HuH-7.5 (cell line): ENCODE measurements at places on chromosomes 5 and 9.

DNA sequence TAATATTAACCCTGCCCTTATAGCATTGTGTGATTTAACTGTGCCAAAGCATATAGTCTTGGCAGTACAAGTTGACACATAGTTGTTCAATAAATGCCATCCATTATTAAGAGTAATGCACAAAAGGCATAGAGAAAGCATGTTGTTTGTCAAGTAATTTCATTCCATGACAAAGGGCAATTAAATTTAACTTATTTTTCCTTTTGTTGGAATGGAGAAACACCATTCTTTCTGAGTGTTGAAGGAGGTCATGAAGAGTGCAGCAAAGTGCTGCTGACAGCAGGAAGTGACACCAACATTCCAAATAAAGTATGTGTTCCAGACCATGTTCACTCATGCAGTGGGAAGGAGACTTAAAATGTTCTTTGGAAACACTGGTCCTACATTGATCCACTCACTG, 29.1 kb downstream of the ANKDD1B start:
- DNase-seq = no peak

DNA sequence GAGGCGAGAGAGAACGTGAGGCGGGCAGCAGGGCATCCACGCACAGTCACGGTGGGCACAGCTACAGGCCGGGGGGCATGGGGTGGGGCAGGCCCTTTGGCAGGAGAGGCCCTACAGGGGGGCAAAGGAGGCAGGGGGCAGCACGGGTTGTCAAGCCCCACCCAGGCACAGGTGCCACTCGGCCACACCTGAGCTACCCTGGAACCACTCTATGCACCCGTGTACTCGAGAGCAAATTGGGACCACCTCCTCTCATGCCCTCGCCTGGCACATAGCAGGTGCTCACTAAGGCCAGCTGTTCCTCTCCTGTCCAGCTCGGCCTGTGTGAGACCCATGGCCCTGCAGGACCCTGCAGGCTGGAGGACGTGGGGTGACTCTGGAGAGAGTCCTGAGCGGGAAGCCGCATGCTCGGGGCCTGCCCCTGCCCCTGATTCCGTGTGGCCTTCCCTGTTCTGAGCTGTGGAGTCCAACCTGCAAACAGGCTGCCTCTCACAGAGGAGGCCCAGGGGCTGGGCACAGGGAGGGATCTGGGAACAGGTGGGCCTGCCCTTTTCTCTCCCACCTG, 31.4 kb upstream of the SARDH start:
- no peak for DNase-seq

- DNase-seq = no peak
Observed at GRCh38 chr9:108052431-108053080, 563.0 kb upstream of the KLF4 start.

DNA sequence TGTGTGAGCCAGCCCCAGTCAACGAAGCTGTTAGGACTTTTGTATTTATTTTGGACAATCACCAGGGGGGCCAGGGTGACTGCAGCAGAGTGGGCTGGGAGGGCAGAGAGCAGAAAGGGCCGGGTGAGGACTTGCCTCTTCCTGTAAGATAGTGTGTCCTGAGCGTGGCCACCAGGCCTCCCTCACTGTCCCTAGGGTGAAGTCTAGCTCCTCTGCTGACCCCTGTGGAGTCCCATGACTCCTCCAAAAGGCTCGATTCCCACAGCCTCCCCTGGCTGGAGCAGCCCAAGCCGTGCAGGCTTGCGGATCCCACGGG, 147.8 kb downstream of the RXRA start:
- no peak for DNase-seq

DNA sequence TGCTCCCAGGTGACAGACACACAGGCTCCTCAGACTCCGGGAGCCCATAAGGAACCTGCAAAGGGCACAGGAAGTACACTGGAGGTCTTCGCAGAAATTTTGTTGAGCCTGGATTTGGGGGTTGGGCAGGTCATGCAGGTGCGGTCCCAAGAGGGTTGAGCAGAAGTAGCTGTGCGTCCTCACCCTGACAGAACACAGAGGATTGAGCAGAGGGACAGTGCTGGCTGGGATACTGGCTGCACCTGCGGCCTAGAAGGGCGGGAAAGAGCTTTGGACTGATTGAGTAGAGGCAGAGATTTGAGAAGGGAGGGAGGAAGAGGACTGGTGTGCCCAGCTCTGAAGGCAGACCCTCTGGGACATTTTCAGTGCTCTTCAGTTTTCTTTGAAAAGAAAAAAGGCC, 65.4 kb downstream of the PTPDC1 start:
- no peak for DNase-seq

- no peak for DNase-seq
Observed at GRCh38 chr5:72541501-72542225, 34.5 kb upstream of the ZNF366 start.

GRCh38 chr9:16070455-16071145, 517.8 kb downstream of the CCDC171 start:
- no peak for DNase-seq

DNA sequence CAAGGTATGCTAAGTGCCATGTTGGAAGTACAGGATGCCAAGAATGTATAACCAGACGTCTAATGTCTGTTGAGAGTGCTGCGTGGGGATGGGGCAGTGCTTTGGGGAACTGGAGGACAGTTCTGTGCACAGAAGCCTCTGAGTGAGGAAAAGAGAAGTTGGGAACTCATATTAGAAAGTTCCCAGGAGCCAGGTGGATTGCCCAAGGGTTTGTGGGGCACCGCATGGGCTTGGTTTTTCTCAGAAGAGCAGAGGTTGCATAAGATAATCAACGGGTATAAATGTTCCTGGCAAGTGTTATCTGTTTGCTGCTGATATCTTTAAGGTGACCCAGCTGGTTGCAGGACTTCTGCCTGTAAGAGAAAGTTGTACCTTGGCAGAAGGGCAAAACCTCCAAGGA, 13.1 kb downstream of the HRH2 start:
- DNase-seq = no peak

- no peak for DNase-seq
Observed at GRCh38 chr5:16980983-16981382, 44.9 kb upstream of the MYO10 start.

GRCh38 chr5:157263496-157264090, 2.3 kb upstream of the CYFIP2 start:
- DNase-seq = no peak
